Gastroesophageal sphincter (tissue), 4 donors: ENCODE measurements at places on chromosomes 5 and 9.

DNA sequence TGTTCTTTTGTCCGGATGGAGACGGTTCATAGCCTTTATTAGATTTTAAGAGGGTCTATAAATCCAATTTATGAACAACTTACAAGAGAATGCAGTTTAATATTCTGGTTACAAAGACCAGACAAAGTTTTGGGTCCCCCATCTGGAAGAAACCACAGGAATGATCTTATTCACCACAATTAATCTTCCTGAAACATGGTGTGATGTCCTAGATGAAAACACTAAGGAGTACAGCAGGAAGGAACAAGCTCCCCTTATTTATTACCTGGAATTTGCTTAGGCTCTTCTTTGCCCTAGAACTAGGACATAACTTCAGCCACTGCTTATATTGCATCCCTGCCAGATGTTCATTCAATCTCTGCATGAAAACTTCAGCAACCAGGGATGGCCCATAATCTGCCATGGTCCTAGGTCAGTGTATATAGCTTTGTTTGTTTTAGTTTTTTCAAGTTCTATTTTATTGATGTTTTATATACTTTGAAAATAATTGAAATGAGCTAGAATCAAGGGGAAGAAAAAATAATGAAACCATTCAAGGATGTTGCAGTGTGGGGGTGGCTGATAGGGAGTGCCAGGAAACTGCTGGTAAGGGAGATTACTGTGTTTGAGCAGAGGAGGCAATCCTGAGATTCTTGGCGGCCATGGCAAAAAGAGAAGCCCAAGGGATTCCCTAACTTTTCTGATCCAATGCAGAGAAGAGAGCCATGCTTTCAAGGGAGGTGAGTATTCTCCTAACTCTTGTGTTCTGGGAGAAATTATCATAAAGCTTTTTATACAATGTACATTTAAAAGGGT, 16.8 kb downstream of the TXNDC8 start:
- H3K4me3 ChIP-seq, result no peak overlapping the region
- no peak for ATAC-seq
- no peak overlapping the region for H3K27ac ChIP-seq
- H3K36me3 ChIP-seq, result no peaks in the 10 kb centered on the region
- H3K4me1 ChIP-seq, result no peaks in the 10 kb centered on the region

DNA sequence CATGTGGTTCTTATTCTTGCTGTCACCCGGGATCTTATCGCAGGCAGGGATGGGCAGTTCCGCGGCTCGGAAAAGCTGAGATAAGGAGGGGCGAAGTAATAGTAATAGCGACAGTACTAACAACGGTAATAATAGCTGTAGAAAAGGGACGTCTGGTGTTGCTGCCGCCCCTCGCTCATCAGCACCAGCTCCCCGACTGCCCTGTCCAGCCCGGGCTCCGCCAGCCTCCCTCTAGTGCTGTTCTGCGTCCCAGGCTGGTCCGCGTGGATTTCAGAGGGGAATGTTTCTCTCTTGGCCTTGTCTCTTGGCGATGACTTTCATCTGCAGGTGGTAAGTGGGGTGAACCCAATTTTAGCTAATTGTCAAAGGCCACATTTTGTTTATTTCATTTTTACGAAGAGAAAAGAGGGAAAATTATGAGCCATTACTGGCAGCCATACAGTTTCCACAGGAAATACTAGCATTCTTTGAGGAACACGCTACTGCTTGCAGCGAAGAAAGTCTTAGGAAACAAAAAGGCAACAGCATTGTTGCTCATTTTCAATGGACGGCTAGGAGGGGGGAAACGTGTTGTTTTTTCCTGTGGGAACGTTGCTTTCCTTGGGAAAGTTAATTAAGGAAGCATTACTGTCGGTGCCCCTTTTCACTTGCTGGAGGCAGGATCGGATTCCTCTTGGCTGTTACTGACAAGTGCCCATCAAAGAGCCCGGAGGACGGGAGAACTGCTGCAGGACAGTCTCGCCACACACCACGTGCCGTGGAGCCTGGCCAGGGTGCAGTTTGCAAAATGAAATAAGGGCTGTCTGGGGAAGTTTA, 762 bp downstream of the SNCAIP start:
- H3K36me3 ChIP-seq, result no peaks in the 10 kb centered on the region
- peaks cover 4% of the 10 kb centered on the region for H3K4me1 ChIP-seq
- ATAC-seq, result peak; percentile 62
- H3K27me3 ChIP-seq, result peaks cover 41% of the 10 kb centered on the region

- ATAC-seq, result no peak
- no peaks in the 10 kb centered on the region for H3K36me3 ChIP-seq
- H3K4me3 ChIP-seq, result no peak overlapping the region
- no peak overlapping the region for H3K27ac ChIP-seq
Observed at GRCh38 chr5:84272771-84273516, 111.7 kb downstream of the EDIL3 start.

- no peak for ATAC-seq
- no peaks in the 10 kb centered on the region for H3K36me3 ChIP-seq
- no peaks in the 10 kb centered on the region for H3K27me3 ChIP-seq
- peaks cover 10% of the 10 kb centered on the region for H3K4me1 ChIP-seq
- peak overlapping the region; percentile 61 for H3K27ac ChIP-seq
- no peak overlapping the region for H3K4me3 ChIP-seq
Observed at GRCh38 chr5:61621202-61621650, 289.2 kb downstream of the ZSWIM6 start.

DNA sequence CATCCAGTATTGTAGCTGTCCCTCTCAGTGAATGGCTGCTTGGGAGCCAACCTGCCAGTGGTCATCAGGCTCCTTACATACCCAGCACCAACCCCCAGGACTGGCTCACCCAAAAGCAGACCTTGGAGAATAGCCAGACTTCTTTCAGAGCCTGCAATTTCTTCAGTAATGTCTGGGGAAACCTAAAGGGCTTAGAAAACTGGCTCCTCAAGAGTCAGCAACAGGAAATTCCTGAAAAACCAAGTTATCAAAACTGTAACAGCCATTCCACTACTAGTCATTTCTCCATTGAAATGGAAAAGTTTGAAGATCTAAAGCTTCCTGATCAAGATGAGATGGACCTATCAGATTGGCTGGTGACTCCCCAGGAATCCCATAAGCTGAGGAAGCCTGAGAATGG, 12.3 kb upstream of the STING1 start:
- H3K27me3 ChIP-seq, result no peaks in the 10 kb centered on the region
- H3K27ac ChIP-seq, result no peak overlapping the region
- ATAC-seq, result no peak
- H3K36me3 ChIP-seq, result no peaks in the 10 kb centered on the region

DNA sequence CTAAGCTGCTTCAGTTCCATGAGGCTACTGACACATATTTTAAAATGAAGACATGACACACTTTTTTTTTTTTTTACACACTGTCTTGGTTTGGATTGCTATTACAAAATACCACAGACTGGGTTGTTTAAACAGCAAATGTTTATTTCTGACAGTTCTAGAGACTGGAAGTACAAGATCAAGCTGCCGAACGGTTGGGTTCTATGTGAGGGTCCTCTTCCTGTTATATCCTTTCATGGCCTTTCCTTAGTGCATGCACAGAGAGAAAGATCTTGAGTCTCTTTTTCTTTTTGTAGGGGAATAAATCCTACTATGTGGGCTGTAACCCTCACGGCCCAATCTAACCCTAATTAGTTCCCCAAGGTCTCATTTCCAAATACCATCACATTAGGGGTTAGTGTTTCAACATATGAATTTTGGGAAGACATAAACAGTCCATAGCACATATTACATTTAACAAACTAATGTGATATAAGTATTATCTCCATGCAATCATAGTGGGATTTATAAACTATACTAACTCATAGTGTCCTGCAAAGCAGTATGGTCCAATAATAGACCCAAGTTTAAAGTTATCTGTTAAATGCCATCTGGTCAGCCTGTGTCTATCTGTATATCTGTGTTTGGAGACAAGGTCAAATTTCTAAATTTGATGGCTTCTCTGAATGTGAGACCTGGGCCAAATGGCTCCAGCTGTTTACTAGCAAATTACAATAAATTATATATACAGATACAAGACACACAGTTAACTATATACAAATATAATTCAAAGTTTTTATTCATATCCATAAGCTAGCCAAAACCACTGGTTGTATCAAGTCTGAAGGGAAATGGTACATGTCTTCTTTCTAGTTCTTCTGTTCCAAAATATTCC, 90.3 kb upstream of the NREP start:
- no peak overlapping the region for H3K4me3 ChIP-seq
- ATAC-seq, result no peak
- no peaks in the 10 kb centered on the region for H3K36me3 ChIP-seq
- H3K27ac ChIP-seq, result no peak overlapping the region

DNA sequence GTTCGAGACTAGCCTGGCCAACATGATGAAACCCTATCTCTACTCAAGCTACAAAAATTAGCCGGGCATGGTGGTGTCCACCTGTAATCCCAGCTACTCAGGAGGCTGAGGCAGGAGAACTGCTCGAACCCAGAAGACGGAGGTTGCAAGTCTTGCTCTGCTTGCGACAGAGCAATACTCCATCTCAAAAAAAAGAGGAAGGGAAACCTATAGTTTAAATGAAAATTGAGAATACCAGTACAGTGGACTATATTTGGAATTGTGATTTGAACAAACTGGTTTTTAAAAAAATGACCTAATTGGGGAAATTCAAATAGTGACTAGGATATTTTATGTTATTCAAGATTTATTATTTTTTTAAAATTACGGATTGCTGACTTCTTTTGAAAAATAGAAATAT, 33.2 kb downstream of the DIAPH1 start:
- no peak for ATAC-seq
- H3K36me3 ChIP-seq, result peaks cover 66% of the 10 kb centered on the region
- H3K27ac ChIP-seq, result no peak overlapping the region
- no peaks in the 10 kb centered on the region for H3K4me1 ChIP-seq
- H3K4me3 ChIP-seq, result no peak overlapping the region
- no peaks in the 10 kb centered on the region for H3K27me3 ChIP-seq

DNA sequence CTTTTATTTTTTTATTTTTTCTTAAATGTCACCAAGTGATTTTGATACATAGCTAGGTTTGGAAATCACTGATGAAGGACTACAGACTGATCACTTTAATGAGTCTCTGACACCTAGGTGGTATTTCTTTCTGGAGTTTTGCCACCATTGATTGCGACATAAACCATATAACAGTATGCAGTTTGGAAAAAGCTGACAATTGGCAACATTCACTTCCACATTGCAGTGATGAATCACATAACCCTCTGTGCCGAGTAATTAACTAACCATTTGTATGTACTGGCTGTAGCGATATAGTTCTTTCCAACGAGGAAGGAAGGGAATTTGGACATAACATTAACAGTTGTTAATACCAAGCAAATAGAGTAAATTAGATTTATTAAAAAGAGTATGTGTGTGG, 222.9 kb upstream of the EFNA5 start:
- H3K27ac ChIP-seq, result no peak overlapping the region
- ATAC-seq, result peak; percentile 53
- no peaks in the 10 kb centered on the region for H3K27me3 ChIP-seq
- no peak overlapping the region for H3K4me3 ChIP-seq

DNA sequence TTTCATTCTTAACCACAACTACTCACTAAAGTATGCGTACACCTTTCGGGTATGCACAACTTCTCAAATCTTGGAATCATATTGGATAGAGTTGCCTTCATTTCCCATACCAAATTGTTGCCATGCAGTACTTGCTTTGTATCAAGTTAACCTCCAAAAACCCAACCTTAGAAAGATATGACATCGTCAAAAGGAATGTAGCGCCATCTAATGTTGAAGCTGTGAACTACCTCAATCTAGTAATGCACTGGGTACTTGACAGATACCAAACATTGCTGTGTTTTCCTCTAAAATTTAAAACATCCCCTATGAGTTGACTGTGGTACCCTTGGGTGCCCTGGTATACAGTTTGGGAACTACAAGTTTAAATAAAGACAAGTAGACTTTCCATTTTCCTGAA, 318.4 kb downstream of the ARL15 start:
- no peaks in the 10 kb centered on the region for H3K4me1 ChIP-seq
- H3K27ac ChIP-seq, result no peak overlapping the region
- no peaks in the 10 kb centered on the region for H3K36me3 ChIP-seq

DNA sequence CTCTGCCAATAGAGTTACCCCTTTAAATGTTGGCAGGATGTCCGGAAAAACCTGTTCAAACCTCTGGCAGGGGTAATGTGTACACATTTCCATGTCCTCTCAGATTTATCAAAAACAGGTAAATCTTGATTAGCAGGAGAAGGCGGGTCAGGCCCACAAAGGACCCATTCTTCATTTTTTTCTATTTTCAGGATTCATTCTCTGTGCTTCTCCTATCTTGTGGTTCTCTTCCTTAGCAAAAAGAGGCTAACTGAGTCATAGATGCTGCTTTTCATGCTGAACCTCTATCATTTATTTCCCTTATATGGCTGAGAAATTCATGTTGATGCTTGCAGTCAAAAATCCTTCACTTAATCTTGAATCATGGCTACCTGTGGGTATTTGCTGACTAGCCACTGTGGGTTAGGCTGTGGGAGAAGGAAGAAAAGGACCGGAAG, 112.7 kb upstream of the IQGAP2 start:
- no peaks in the 10 kb centered on the region for H3K4me1 ChIP-seq
- H3K27me3 ChIP-seq, result no peaks in the 10 kb centered on the region
- no peaks in the 10 kb centered on the region for H3K36me3 ChIP-seq
- ATAC-seq, result no peak
- H3K4me3 ChIP-seq, result no peak overlapping the region

GRCh38 chr5:23840083-23840482, 332.7 kb downstream of the PRDM9 start:
- H3K27me3 ChIP-seq, result no peaks in the 10 kb centered on the region
- ATAC-seq, result no peak
- no peaks in the 10 kb centered on the region for H3K36me3 ChIP-seq
- no peak overlapping the region for H3K27ac ChIP-seq
- no peaks in the 10 kb centered on the region for H3K4me1 ChIP-seq

- no peaks in the 10 kb centered on the region for H3K27me3 ChIP-seq
- no peak for ATAC-seq
- no peaks in the 10 kb centered on the region for H3K4me1 ChIP-seq
- no peak overlapping the region for H3K27ac ChIP-seq
- H3K4me3 ChIP-seq, result no peak overlapping the region
Observed at GRCh38 chr5:157471709-157472108, 11.7 kb downstream of the NIPAL4 start.

- peak; percentile 54 for ATAC-seq
- H3K27me3 ChIP-seq, result no peaks in the 10 kb centered on the region
- H3K4me1 ChIP-seq, result peaks cover 44% of the 10 kb centered on the region
Observed at GRCh38 chr9:92654481-92655301, 15.2 kb downstream of the IPPK start.
